ENCODE measurements at places on chromosomes 11 and 22.

DNA sequence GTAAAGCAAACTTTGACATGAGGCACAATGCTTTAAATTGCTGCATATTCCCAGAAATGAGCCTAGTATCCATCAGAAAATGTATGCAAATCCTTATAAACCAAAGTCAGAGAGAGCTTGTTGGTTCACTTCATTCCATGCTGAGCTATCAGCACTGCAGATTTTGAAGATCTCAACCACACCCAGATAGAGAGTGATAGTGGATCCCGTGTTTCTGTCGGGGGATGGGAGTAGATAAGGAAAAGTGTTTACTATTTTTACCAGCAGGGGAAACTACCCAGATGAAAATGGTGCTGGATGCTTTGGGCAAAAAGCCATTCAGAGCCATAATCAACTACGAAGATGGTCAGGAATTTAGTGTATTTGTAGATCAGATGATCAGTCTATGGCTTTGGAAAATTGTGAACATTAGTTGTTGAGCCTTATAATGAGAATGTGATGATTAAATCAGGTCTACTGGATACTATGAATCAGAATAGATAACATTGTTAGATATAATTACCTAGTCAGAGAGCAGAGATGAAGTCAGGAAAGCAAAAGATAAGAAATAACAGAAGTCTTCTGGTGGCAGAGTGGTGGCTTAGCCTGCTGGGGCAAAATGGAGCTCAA, 10.8 kb downstream of the OR51B6 start:
- DNase-seq, result no peak

DNA sequence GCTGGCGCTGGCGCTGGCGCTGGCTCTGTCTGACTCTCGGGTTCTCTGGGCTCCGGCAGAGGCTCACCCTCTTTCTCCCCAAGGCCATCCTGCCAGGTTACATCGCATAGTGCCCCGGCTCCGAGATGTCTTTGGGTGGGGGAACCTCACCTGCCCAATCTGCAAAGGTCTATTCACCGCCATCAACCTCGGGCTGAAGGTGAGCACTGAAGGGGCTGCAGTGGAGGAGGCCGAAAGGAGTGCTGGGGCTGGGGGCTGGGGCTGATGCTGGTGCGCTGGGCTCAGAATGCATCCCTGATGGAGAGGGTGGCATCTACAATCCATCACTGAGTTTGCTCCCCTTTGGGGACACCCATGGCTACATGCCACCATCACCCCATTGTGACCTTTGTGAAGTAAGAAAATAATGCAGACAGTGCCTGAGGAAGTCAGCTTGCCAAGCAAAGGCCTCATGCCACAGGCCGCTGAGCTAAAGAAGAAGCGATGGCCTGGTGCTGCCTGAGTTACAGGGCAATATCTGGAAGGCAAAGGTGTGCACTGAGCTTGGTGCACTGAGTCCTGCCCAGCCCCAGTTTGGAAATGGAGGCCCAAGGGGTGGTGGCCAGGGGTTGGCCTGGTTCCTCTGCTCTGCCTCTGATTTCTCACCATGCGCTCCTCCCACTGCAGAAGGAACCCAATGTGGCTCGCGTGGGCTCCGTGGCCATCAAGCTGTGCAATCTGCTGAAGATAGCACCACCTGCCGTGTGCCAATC, 620 bp downstream of the SMPD1 start:
- DNase-seq, result no peak

- no peak for DNase-seq
Observed at GRCh38 chr11:72635309-72635915, 38.8 kb downstream of the PDE2A start.

DNA sequence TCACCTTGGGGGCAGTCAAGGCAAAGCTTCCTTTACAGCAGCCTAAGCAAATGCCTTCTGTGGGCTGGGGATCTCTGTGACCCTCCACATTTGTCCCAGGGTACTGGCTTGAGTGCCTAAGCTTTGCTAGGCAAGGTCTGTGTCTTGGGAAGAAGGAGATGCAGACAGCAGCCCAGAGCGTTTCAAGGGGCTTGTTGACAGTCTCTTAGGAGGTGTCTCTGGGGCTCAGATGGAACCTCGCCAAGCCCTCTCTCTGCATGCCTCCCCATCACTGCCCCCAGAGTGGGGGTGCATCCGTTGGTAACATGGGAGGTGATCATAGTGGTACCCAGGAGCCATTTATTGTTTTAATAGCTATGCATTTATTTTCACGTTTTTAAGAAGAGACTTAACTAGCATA, 29.1 kb upstream of the TMPRSS4 start:
- DNase-seq, result no peak

DNA sequence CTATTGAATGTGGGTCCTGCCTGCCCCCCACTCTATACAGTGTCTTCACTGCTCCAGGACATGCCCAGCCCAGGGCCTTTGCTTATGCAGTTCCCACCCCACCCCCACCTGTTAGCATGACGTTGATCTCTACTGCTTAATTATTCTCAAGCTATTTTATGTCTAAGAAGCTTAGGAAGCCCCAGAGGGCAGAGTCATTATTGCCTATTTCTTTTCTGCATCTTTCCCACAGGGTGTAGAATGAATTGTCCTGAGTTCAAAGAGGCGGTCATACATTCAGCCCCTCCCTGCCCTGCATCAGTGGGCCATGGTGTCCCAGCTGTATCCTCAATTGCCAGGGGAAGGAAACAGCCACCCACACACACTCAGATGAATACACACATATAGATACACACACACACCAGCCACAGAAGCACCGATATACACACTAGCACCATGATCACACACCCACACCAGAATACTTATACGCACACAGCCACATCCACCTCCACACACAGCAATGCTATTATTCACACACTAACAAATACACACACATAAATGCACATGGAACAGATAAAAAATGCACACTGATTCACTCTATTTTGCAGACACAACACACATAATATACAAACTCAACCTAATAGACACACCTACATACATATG, 1.5 kb downstream of the PDE2A start:
- no peak for DNase-seq

DNA sequence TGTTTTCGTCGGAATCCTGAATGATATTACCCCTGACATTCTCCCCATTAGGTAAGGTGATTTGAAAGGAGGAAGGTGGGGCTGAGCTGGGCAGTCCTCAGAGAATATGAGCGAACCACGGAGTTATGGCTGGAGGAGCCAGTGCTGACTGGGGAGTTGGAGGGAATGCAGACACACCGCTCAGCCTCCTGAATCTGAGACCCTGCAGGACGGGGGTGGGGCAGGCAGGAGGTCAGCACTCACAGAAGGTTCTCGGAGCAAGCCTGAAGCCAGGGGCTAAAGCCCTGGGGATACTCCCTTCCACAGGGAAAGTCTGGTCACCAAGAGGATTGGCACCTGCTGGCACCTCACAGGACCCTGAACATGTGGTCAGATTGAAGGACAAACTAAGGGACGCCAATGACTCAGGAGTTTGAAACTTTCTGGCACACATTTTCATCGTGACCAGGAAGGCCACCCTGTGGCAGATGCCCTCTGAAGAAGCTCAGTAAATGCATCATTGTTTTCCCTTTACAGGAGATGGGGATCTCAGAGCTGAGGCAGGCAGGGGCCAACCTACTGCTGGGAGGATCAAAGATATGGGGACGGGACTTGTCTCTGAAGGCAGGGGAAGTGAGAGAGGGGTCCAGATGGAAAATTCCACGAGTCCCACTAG, 26.9 kb upstream of the FCHSD2 start:
- DNase-seq, result no peak

DNA sequence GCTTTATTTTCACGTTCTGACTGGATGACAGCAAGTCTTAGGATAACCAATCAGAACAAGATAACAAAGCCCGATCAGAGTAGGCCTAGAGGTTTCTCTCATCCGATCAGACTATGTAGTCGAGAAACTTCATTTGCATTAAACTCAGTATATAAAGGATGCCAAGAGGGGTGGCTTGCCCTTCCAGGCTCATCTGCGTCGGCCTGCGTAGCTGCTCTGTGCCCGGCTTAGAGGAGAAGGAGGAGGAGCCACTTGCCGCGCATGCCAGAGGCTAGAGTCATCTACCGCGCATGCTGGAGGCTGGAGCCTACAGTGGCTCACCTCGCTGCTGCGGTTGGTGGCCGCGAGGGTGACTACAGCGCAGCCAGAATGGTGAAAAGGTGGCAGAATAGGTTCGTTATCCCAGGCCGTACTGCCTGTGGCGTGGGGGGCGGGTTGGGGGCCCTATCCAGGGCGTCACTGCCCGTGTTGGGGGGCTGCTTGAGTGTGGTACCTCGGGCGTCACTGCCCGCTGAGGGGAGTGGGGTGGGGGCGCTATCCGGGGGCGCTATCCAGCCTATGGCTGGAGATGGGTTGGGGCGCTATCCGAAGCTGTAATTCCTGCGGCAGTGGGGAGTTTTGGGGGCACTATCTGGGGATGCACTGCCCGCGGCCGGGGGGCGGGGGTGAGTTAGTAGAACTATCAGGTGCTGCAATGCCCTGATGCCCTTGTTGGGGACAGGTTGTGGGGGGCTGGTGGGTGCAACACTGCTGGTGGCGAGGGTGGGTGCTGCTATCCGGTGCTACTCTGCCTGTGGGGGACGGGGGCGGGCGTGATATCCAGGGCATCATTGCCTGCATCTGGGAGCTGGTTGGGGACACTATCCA, at the start of gene RFPL2:
Gene RFPL2 (minus strand): TSS at position 218 of the 867 bp plus-strand sequence. CDS start 2,622 bp downstream, outside the sequence.
- DNase-seq, result no peak

GRCh38 chr11:47587723-47588326, 1.3 kb downstream of the FAM180B start:
- DNase-seq, result no peak

DNA sequence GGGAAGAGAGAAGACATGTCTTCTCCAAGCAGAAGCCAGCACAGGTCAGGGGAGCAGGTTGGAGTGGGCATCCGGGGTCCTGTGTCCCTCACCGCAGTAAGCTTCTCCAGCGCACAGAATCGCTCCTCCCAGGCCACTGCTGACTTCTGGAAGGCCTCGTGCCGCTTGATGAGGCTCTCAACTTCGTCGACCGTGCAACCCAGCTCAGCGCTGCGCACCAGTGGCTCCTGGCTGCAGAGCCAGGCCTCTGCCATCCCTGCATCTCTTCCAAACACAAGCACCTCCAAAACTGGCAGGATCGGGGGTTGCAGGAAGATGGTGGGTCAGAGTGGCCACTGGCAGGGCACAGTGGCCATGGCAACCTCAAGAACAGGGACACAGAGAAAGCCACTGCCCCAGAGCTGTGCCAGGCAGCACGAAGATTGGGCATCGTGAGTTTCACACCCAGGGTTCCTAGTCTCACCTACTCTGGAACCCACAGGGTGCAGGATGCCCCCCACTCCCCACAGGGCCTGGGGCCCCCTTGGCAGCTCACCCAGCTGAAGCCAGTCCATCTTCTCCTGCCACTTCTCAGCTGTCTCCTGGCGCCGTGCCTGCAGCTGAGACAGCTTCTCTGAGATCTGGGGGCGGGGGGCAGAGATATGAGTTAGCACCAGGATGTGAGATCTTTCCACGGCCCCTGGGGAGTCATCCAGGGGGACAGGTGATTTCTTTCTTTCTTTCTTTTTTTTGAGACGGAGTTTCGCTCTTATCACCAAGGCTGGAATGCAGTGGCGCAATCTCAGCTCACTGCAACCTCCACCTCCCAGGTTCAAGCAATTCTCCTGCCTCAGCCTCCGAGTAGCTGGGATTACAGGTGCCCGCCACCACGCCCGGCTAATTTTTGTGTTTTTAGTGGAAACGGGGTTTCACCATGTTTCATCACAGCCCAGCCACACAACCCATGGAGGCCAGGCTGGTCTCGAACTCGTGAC, 11.2 kb upstream of the RBM4B start:
- no peak for DNase-seq

DNA sequence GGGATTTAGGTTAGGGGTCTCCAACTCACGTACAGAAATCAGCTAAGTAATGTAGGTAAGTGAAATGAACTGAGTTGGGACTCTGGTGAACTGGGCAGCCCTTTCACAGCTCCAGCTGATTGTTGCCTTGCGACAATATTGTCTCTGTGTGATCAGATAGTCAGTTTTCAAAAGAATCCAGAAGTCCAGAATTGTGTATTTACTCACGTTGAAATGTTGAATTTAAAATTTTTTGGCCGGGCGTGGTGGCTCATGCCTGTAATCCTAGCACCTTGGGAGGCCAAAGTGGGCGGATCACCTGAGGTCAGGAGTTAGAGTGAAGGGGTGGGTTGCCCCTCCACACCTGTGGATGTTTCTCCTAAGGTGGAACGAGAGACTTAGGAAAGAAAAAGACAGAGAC, 18.8 kb upstream of the WDR74 start:
- no peak for DNase-seq

GRCh38 chr11:99841885-99842284, 821.1 kb downstream of the CNTN5 start:
- no peak for DNase-seq

DNA sequence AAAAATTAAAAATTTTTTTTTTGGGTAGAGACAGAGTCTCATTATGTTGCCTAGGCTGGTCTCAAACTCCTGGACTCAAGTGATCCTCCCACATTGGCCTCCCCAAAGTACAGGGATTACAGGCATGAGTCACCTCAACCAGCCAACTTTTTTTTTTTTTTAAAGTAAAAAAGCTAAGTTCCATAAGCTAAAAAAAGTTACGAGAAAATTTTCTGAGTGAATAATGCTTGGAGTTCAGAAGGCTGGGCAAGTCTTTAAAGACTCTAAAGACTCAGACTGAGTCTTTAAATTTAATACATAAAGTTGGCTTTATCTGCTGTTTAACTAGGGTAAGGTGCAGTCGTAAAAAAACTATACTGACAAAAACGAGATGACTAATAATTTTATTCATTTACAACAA, 5.6 kb downstream of the DDX6 start:
- DNase-seq, result no peak

DNA sequence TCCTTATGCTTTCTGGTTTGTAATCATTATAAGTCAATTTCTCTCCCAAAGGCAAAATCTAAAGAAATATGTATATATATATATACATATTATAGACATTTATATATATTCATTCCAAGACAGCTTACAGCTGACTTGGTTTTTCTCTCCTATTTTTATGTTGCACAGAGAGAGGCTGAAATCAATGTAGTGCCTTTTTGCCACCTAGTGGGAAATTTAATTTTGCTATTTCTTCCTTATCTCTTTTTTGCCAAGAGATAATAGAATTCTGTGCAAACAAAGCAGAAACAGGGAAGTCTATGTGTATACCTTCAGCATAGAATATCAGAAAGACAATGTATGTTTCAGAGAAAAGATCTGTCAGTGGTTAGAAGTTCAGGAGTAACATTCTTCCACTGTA, 186.0 kb upstream of the ANO5 start:
- DNase-seq, result no peak

- DNase-seq, result no peak
Observed at GRCh38 chr11:63608353-63609345, 5.6 kb downstream of the PLAAT3 start.

DNA sequence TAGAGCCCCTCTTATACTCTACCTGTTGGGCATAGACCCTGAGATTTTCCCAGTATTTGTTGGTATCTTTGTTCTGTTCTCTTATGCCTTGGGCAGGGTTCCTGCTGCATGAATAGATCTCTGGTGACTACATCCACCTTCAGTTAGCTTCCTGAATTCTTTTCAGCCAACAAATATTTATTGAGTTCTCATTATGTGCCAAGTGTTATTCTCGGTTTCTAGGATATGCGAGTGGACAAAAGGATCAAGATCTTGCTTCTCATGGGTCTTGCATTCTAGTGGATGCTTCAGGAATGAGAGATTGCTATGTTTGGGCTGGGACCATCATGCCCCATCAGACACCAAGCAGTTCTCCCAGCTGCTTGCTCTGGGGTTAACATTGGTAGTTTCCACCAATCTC, 340.0 kb downstream of the METTL15 start:
- no peak for DNase-seq
